Natural killer cell (primary cell): ENCODE measurements at places on chromosomes 16 and 17. TPM values are rescaled to one million over a fixed set of nuclear protein-coding genes. Genes with fewer than 3 reads are reported as not detected.

GRCh38 chr16:28572696-28573510 lies 19.2 kb downstream of the SGF29 start:
- DNase-seq: no peak

- no peak for DNase-seq
Measured at GRCh38 chr17:63626551-63627180, 4.4 kb downstream of the MAP3K3 start.

The CSF3 gene
- not detected for total RNA-seq

GRCh38 chr16:79845734-79846135 lies 245.2 kb upstream of the MAF start:
- DNase-seq: no peak

GRCh38 chr17:56593646-56594319 lies at the start of gene NOG:
NOG (plus strand) TSS chr17:56593699; CDS start chr17:56594224, 525 bp downstream.
- DNase-seq: peak; percentile 17

DNA sequence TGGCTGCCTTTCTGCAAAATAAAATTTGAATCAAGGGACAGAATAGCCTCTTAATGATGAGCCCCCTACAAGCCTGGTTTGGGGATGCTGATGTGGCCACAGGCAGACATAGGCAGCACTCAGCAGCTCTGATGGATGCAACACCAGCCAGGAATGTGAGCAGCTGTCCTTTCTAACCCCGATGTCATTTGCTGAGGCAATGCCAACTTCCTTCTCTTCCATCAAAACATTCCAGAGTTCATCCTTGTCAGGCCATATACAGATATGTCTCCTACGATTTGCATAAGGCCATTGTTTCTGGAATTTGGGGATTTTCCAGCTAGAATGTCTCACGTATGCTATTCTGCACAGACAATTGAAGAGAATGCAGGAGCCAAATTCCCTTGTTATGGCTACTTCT lies 52.1 kb upstream of the MYOCD start:
- no peak for DNase-seq

GRCh38 chr17:63774141-63774968 lies at the start of gene DDX42:
DDX42 (plus strand) TSS chr17:63774170; CDS start chr17:63787050, 12,880 bp downstream.
- DNase-seq: no peak

The USP31 gene
- 6.1 TPM for total RNA-seq

DNA sequence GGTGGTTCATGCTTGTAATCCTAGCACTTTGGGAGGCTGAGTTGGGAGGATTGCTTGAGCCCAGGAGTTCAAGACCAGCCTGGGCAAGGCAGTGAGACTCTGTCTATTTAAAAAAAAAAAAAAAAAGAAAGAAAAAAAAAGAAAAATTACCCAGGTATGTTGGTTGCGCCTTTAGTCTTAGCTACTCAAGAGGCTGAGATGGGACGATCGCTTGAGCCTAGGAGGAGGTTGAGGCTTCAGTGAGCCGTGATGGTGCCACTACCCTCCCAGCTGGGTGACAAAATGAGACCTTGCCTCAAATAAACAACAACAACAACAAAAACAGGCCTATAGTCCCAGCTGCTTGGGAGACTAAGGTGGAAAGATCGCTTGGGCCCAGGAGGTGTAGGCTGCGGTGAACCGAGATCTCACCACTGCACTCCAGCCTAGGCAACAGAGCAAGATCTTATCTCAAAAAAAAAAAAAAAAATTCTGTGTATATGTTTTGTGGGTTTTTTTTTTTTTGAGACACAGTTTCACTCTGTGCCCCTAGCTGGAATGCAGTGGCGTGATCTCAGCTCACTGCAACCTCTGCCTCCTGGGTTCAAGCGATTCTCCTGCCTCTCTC lies 12.5 kb upstream of the ANKRD40CL start:
- peak; percentile 83 for DNase-seq

GRCh38 chr17:31095236-31096105 lies 694 bp downstream of the NF1 start:
- DNase-seq: peak; percentile 29

The NPIPA3 gene
- not detected for total RNA-seq

- DNase-seq: no peak
Measured at GRCh38 chr17:73090396-73091202, 1.9 kb downstream of the SLC39A11 start.

The FBXW10 gene
- total RNA-seq: not detected

The NHLRC4 gene
- total RNA-seq: 0.75 TPM

DNA sequence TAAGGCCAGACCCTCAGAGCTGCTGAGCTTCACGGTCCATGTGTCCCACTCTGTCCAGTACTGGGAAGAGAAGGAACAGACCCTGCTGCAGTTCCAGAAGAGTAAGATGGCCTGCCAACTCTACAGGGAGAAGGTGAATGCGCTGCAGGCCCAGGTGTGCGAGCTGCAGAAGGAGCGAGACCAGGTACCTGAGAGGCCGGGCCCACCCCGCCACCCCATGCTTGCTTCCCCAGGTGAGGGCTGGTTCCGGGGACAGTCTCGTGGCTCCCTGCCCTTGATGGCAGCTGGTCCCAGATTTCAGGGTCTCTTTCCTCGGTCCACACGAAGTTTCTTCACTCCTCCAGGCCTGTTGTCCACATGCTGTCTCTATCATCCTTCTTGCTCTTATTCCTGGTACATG lies 20.9 kb downstream of the CARD14 start:
- DNase-seq: no peak

GRCh38 chr17:17120294-17120693 lies 78.0 kb downstream of the MPRIP start:
- no peak for DNase-seq

GRCh38 chr16:81261049-81261648 lies 22.7 kb downstream of the BCO1 start:
- DNase-seq: no peak

The GNGT2 gene
- 39.4 TPM for total RNA-seq

GRCh38 chr16:71383054-71383773 lies 24.7 kb downstream of the CALB2 start:
- no peak for DNase-seq

DNA sequence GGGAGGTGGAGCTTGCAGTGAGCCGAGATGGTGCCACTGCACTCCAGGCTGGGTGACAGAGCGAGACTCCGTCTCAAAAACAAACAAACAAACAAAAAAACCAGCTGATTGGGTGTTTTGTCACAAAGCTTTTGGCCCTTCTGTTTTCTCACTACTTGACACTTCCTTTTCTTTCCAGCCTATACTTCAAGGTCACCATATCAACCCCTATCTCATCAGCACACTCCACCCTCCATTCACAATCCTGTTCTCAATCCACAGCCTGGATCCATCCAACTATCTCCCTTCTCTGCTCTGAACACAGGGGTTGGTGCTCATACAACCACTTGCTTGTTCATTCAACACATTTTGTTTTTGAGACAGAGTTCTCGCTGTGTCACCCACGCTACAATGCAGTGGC lies 6.6 kb upstream of the MED11 start:
- no peak for DNase-seq

DNA sequence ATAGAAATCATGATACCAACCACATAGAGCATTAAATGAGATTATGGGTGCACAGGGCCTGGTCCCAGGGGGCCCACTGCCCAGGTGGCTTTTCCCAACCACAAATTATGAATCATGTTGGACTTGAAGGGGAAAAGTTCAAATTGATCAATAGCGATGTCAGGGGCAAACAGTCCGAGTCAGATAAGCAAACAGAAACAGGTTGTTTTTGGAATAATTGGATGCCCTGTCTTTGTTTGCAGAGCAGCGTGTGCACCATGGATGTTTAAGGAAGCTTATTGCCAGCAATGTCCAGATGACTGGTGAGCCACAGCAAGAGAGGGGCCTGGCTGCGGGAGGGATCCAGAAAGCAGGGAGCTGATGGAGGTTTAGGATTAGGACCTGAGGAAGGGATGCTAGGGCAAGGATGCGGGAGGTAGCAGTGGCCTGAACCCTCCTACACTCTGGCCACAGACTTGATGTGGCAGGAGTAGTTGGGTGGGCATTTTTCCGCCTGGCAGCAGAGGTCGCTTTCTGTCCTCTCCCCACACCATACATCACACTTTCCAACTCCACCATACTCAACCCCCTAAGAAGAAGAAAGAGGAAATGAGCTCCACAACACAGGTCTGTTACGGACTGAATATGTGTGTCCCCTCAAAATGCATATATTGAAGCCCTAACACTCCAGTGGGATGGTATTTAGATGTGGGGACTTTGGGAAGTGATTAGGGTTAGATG lies 266.4 kb upstream of the RPL38 start:
- DNase-seq: no peak

GRCh38 chr16:62294213-62294972 lies 258.2 kb upstream of the CDH8 start:
- no peak for DNase-seq

The AMFR gene
- 58.4 TPM for total RNA-seq

GRCh38 chr16:79580453-79581191 lies 19.9 kb downstream of the MAF start:
- no peak for DNase-seq

DNA sequence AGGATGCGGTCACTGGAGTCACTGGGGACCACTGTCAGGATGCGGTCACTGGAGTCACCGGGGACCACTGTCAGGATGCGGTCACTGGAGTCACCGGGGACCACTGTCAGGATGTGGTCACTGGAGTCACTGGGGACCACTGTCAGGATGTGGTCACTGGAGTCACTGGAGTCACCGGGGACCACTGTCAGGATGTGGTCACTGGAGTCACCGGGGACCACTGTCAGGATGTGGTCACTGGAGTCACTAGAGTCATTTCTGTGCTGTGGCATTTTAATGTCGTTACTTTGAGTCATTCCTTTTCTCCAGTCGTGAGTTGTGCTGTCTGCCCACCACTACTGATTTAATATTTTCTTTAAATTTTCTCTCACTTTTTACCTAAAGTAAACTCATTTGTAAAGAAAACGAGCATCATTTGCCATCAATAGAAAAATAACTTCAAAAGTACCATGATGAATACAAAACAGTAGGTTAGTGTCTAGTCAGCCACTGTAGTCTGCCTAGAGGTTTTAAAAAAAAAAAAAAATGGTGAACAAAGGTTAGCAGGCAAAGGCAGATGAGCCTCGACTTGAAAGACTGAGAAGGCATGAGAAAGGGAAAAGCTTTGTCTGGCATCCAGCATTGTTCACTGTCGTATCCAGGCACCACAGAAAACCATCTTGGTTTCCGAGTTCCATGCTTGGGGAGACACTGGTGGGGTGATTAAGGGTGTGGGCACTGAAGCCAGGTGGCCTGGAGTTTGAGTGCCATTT lies 346.6 kb downstream of the SNX29 start:
- peak; percentile 44 for DNase-seq

DNA sequence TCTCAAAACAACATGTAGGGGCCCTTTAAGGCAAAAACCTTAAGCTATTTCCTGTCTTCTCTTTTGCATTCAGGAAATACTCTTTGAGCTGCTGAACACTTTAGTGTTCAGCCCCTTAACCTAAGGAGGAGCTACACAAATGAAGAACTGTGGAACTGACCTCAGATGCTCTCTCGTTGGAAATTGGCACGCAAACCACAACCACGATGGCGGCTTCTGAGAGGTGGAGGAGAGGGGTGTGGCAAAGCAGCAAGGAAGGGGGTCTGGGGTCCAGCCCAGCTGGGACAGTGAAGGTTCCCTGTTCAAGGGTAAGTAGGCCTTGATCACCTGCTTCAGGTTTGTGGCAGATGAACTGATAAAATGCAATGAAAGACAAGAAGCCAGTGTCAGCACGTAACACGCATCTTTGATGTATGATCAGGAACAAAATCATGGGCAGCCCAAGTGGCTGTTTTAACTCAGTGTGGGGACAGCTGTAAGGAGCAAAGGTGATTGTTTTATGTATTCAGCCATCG lies 291.6 kb upstream of the TNRC6C start:
- peak; percentile 53 for DNase-seq

- no peak for DNase-seq
Measured at GRCh38 chr17:26774291-26775218, 519.4 kb upstream of the WSB1 start.

- no peak for DNase-seq
Measured at GRCh38 chr16:30459456-30459855, 13.1 kb upstream of the ITGAL start.

The ZFHX3 gene
- 7.8 TPM for total RNA-seq

DNA sequence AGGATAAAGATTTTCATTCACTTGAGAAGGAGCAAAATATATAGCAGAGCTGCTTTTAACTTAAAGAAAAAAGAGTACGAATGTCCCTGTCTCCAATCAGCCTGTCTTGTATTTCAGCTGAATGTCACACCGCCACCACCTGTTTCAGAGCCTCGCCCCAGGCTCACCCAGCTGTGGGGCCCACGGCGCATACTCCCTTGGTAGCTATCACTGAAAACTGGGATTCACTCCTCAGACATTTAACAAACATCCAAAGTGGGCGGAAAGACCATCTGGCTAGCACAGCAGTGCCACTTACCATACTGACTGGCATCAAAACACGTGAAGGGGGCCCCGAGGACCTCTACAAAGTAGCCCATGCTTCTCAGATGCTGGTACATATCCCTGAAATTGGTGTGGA lies 25.4 kb upstream of the SLC38A8 start:
- no peak for DNase-seq

The TSPAN10 gene
- 0.29 TPM for total RNA-seq

The OR3A3 gene
- total RNA-seq: not detected

DNA sequence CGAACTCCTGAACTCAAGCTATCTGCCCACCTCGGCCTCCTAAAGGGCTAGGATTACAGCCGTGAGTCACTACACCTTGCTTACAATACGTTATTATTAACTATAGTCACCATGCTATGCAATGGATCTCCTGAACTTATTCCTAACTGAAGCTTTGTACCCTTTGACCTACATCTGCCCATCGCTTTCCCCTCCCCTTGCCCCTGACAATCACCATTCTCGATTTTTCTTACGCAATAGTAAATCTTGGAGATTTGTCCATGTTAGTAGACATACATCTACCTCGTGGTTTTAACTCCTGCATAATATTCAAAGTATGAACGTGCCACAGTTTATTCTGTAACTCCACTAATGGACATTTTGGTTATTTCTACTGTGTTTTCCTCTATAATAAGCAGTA lies 120.6 kb downstream of the NPIPB5 start:
- DNase-seq: no peak

DNA sequence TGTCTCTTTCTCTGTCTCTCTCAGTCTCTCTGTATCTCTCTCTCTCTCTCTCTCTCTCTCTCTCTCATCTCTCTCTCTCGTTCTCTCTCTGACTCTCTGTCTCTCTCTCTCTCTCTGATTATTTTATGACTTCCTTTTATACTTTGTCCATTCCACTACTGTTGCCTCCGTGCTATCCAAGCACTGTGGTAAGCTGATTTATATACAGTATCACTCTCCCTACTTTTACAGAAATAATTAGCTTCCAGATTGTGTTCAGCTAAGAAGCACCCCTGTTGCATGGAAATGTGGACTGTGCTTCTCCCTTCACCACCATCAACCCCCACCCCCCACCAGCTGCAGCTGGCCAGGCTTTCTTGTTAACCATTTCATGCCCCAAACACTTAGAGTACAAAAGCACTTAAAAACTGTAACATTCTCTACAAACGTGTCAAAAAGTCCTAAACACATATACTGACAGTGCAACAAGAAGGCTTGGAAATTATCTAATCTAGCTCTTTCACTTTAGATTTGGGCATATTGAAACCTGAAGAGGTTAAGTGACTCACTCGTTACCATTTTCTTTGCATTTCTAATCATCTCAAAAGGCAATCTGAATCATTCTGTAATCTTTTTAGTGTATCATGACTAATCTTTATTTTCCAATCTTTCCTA lies 11.6 kb upstream of the TMEM100 start:
- no peak for DNase-seq
